ENCODE measurements at places on chromosomes 11 and 22.

DNA sequence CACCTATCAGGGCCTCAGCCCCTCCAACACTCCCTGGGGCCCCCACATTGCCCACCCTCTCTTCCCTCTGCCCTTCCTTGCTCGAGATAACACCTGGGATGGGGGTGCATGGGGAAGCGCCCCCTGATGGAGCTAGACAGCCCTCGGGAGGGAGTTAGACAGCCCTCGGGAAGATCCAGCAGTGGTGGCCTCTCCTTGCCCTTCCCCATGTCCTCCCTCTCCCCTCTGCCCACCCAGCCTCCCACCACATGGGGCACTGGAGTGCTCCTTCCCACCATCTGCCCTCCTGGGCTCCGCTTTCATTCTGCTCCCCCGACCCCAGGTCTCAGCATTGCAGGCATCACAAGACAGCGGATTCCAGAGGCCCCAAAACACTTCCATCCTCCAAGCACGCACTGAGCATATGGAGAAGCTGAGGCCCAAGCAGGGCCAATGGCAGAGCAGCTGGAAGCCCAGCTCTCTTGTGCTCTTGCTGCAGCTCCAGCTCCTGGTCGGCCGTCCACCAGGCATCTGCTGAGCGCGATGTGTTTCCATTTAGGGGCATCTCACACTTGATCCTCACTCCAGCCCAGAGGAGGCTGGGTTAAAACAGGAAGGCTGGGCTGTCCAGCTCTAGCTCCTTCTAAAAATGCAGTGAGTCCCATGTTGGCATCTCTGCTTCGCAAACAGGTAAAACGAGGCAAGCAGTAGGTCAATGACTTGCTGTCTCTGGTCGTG lies 65.6 kb downstream of the IGLL1 start:
- DNase-seq, result no peak

DNA sequence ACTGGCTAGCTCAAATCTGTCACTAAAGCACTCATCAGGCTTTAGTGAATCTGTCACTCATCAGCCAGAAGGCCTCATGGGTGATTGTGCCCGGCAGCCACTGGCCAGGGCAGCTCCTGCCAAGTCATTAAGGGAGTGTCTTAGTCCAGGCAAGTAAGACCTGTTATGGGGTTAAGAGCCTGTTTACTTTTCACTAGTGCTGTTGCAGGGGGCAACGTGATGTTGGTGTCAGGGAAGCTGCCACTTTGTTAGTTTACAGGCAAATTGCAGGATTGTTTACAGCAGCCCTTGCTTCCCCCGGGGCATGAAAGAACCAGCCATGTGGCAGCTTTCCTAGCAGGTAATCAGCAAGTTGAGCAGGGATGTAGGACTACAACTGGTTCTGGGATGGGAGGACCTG lies 155.6 kb upstream of the NCAM1 start:
- no peak for DNase-seq

DNA sequence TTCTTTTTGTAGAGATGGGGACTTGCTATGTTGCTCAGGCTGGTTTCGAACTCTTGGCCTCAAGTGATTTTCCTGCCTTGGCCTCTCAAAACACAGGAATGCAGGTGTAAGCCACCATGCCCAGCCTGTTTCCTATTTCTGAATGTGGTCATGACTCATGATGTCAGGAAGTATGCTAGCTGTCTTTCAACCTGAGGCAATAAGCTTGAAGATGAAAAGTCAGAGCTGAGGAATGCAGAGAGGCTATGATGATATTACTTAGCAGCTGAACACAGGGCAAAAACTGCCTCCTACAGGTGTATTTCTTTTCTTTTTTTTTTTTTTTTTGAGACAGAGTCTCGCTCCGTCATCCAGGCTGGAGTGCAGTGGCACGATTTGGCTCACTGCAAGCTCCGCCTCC lies 9.0 kb upstream of the NUCB2 start:
- no peak for DNase-seq

DNA sequence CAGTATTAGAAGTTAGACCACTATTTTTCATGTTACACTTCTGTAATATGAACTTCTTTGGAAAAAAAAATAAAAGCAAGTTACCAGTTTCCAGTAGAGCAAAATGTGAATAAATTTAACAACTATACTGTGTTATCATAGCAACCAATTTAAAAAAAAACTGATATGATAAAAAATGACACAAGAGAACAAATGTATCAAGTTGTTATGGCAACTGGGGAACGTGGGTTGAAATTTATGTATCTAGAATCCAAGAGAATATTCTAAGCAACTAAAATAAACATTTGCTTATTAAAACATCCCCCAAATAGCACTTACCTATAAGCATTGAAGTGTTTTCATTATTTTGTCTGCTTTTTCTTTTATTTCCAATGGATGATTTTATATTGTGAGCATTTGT lies 442.4 kb downstream of the DLG2 start:
- no peak for DNase-seq

GRCh38 chr11:15374418-15374817 lies 259.7 kb downstream of the INSC start:
- no peak for DNase-seq

DNA sequence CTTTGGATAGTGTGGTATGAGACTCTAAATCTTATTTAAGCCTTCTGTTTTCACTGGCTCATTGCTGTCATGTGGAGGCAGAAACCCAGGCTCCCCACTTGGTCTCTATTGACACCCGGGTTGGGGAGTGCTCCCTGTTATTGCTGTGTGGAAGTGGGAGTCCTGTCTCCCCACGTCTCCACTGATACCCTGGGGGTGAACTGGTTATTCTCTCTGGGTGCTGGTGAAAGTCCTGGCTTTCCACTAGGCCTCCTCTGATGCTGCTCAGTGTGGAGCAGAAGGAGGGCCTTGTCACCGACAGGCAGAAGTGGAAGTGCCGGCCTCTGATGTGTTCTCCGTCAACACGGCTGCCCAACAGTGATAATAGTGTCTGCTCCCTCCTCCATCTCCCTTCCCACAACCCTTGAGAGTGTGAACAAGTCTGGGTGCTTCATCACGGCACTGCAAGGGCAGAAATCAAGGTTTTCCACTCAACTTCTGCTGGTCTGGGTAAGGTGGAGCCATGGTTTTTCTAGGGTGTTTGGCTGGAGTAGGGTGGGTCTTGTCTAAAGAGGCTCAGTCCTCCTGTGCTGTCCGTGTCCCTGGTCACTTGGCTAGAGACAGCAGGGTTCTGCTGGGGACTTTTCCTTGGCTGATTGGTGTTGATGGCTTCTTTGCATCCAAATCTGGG lies 240.7 kb upstream of the B3GAT1 start:
- DNase-seq, result no peak

DNA sequence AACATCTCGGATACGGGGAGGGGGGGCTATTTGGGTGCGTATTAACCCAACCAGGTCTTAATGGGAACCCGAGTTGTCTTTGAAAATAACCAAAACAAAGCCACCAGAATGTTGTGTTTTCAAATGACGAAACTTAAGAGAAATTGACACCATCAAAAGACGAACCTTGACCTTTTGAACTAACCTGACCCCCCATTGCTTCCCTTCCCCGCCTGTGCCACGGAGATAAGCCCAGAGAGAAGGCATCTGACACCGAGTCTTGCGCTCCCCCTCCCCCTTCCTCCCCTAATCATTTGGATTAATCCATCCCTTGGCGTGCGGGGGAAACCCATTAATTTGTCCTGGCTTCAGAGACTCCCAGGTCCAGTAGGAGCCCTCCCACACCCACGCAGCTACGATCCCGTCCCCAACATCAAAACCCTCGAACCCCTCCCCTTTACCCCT lies 4.5 kb upstream of the GCAT start:
- no peak for DNase-seq

DNA sequence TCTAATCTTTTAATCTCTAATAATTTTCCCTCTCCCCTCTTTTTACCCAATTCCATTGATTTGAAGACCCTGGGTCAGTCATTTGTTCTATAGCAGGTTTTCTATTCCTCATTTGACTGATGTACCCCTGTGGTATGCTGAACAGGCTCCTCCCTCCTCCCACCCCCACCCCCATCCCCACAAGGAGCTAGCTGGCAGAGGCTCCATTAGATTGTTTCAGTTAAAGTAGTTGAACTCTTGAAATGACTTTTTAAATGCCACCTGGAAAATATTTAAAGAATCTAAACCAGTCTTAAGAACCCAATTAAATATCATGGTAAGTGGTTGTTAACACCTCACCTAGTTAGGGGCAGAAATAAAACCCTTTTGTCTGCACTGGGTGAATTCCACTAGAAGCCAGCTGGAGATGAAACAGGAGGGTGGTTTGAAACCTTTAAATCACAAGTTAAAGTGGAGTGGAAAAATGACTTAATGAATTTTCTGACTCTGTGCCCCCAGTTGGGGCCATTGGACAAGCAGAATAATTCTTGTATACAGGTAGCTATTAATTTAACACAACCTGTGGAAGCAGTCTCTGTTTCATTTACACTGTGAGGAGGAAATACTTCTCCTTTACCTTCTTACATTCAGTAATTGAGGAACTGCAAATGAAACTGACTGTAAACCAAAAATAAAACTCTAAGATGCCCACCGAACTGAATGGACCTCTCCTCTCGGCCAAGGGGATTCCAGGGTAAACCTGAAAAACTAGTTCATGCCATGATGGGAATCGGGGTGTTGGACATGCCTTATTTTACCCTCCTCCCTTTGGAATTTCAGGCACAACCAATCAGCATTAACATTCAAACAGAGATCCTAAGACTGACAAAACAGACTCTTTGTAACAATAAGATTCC lies 30.7 kb downstream of the PRR5L start:
- DNase-seq, result no peak

DNA sequence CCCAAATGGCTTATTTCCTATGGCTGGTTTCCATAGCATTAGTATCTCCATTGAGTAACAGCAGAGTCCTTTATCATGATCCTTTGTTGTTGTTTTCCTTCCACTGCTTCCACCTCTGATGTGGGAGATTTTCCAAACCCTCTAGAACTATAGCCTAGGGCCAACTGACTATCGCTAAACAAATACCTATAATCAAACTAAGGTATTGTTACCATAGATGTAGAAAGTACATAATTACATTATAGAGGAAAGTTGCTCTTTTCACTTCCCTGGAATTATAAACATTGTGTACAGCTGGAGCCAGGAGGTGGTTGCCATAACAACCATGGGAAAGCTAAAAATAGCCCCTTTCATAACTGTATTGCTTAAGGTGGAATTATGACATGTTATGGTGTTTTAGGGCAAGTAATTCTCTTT lies 47.0 kb upstream of the ALKBH3 start:
- DNase-seq, result no peak

GRCh38 chr22:48895831-48896765 lies 931.6 kb downstream of the BRD1 start:
- no peak for DNase-seq

DNA sequence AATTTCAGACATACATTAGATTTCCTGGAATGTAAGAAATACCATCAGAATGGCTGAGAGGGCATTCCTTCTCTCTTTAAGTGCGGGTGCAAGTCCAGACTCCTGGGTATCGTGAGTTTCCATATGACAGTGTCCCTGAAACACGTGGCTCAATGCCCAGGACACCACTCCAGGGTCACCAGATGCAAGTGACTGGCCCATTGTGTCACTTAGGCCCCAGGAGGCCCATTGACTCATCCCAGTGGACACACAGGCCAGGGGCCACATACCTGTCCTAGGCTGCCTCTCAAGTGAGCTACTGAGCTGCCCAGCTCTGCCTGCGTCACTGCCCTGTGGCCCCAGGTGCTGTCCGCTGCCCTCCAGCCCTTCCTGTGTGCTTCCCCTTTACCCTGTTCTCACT lies 18.5 kb downstream of the FBLN1 start:
- DNase-seq, result no peak

GRCh38 chr22:24147666-24148065 lies 33.6 kb upstream of the SUSD2 start:
- no peak for DNase-seq

- DNase-seq, result no peak
Measured at GRCh38 chr22:37734964-37735451, 38.2 kb downstream of the TRIOBP start.

GRCh38 chr11:78834886-78835285 lies 260.2 kb upstream of the NARS2 start:
- no peak for DNase-seq

- DNase-seq, result no peak
Measured at GRCh38 chr22:19495562-19496323, 16.0 kb downstream of the CDC45 start.

DNA sequence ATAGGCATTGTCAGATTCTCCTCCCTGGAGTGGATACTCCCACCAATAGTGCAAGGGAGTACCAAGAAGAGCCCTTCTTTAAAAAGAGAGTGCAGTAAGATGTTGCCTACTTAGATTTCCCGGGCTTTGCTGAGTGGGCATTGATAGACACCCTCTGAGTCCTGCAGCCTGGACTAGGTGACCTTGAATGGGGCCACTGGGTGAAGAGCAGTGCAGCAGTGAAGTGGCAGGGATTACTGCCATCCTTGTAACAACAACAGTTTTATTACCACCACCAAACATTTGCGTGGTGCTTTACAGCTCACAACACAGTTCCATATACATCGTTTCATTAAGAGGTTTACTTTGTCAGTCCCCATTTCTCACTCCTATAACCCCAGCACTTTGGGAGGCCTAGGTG lies 59.4 kb downstream of the MICAL2 start:
- no peak for DNase-seq

DNA sequence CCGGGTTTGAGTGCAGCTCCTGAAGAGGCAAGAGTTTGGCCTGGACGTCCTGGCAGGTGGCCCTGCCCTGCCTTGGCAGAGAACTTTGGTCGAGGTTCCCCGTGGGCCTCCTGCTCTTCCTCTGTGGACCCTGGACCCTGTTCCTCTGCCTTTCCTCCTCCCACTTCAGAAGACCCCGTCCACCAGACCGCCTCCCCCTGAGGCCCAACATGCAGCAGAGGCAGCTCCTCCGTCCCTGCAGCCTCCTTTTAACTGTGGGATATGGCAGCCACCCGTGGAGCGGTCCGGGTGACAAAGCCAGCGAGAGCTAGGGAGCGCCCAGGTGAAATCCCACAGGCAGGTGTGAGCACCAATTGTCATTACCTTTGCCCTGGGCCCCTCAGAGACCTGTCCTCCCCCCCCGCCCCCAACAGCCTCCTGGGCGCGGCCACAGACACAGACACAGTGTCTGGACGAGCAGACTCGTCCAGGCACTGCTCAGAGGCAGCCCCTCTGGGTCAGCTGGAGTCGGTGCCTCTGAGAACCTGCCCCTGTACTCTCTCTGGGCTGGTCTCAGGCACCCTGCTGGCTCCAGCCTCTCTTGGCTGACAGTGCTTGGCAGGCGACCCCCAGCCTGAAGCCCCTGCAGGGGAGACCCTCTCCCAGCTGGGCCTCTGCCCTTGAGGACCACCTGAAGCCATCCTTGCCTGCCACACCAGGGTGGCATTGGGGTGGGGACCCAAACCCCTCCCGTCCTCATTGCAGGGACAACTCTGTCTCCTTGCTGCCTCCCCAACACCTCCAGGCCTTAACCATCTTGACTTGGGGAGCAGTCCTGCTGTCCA lies 4.1 kb upstream of the PTDSS2 start:
- no peak for DNase-seq

Data from activated CD4-positive, alpha-beta T cell treated with anti-CD3 and anti-CD28 coated beads, Interleukin-2, amount 50 U/mL, for 1 hour (primary cell).